ENCODE measurements at places on chromosomes 2 and 18.

DNA sequence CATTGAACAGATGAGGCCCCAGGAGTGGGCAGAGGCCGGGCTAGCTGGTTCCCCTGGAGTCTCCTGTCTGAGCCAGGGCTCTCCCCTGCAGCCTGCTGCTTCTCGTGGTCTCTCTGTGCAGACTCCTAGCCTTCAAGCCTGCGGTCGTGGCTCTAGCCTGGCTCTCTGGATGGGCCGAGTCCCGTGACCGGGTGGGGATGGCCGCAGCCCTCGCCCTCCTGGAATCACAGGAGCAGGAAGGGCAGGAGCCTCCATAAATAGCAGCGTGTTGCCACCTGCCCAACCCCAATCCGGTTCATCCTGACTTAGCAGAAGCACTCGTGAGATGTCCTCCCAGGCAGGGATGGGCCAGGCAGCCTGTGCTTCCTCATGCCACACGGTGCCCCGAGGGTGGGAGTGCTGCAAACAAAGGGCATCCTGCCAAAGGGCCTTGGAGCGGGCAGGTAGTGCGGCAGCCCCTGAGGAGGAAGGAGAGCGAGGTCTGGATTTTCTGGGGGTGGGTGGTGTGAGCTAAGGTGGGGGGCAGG, 43.9 kb downstream of the FOSL2 start:
- DNase-seq: no peak

DNA sequence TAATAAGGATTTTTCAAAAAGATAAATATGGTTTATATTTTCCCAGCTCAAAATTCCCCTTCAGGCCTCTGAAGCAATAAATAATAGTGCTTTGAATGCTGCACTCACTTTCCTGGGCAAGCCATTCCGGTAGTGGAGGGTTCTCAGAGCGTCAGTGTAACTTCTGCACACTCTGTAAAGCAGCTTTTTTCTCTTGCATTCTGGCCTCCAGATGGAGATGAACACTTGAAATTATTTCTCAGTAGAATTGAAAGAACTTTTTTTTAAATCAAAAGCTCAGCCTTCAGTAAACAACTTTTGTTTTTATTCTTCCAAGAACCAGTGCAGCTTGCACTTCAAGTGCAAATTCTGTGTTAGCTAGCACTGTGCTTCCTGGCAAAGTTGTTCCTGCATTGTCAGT, 281.1 kb upstream of the RAB12 start:
- no peak for DNase-seq

- DNase-seq: no peak
These were observed 217.6 kb upstream of the FN1 start for GRCh38 chr2:215653344-215654030.

DNA sequence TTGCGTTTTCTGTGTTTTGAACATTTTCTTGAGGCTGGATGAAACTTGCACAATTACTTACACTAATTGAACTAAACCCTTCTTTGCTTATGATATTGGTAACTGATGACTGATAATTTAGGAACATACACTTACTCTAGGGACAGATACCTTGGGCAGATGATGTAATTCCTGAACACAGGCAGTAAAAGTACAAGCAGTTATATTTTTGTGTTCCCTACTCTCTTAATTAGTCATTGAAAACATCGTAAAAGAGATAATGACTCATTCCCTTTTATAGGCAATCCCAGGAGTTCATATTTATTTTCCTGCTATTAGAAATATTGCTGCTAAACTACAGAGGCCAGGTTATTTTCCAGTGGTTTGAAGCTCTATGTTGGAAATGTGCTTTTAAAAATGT, 46.4 kb downstream of the CCDC85A start:
- DNase-seq: no peak

DNA sequence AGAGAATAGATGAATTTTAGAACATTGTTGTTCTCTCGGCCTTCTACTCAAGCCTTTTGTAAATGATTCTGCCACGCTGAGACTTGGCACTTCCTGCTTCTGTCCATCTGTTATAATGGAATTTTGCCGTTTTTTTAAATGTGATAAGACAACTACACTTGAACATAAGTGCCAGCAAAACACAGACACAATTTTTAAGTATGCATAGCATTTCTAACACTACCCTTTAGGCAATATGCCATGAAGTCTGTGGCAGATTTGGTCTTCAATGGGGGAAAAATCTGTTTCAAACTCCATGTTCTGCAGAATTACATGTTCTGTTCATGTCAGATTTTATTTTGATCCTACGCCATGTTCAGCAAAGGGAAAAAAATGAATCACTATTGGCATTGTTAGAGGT, 1170.7 kb upstream of the SLC39A10 start:
- no peak for DNase-seq

GRCh38 chr2:223005496-223005895, 46.5 kb upstream of the KCNE4 start:
- no peak for DNase-seq

DNA sequence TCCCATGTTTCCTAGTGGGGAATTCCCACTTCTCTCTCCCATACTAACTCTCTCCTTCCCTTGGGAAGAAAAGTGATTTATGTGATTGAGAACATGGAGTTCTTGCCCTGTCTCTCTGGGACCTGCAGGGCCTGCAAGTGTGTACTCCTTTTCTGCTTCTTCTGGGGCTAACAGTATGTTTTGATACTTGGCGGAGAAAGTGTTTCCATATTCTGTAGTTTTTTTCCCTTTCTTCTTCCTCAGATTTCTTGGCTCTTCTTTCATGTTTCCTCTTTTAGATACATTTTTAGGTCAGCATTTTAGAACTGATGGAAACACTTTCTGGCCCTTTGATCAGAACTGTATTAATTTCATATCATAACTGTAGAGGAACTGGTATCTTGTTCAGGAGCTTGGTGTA, 352.2 kb downstream of the DLGAP1 start:
- DNase-seq: no peak

DNA sequence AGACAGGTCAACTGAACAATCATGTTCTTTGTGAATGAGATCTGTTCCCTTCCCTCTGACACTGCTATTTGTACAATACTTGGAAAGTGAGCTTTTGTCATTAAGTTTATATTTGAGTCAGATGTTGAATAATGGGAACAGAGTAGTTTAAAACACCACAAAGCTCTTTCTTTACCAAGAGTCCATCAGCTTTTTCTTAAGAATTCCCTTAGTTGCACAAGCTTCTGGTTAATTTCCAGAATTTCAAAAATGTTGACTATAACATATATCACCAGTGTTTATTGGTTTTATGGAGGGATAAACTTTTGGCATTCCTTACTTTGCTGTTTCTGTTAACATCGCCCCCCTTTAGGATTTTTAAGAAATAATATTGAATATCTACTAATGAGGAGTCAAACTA, 403.7 kb downstream of the CCDC85A start:
- DNase-seq: no peak

DNA sequence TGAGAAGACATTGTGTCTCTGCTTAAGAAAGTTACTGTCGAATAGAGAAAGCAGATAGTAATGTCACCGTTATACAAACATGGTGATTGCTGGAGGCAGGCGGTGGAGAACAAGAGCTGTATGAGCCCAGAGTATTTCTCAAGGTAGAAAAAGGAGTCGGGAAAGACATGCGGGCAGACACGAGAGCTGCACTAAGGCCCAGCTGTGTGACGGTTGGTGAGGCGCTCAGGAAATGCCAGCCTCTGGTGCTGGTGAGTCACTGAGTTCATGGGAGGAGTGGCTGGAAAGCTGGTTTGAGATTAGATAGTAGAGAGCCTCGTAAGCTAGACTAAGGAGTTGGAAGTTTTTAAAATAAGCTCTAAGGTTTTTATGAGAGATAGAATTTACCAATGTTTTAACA, 390.9 kb upstream of the TRIB2 start:
- DNase-seq: no peak

GRCh38 chr18:74724186-74724585, 126.5 kb downstream of the ZNF407 start:
- DNase-seq: no peak

GRCh38 chr2:99957332-99958133, 184.9 kb downstream of the AFF3 start:
- no peak for DNase-seq

- DNase-seq: no peak
These were observed 189.5 kb downstream of the CTIF start for GRCh38 chr18:48728204-48728833.

- DNase-seq: no peak
These were observed 357.9 kb upstream of the NRP2 start for GRCh38 chr2:205324355-205324754.

GRCh38 chr2:148552675-148553331, 91.7 kb upstream of the EPC2 start:
- DNase-seq: no peak

GRCh38 chr2:130300970-130301348, 41.7 kb upstream of the IMP4 start:
- no peak for DNase-seq

GRCh38 chr2:190802129-190802528, 78.5 kb upstream of the GLS start:
- no peak for DNase-seq

DNA sequence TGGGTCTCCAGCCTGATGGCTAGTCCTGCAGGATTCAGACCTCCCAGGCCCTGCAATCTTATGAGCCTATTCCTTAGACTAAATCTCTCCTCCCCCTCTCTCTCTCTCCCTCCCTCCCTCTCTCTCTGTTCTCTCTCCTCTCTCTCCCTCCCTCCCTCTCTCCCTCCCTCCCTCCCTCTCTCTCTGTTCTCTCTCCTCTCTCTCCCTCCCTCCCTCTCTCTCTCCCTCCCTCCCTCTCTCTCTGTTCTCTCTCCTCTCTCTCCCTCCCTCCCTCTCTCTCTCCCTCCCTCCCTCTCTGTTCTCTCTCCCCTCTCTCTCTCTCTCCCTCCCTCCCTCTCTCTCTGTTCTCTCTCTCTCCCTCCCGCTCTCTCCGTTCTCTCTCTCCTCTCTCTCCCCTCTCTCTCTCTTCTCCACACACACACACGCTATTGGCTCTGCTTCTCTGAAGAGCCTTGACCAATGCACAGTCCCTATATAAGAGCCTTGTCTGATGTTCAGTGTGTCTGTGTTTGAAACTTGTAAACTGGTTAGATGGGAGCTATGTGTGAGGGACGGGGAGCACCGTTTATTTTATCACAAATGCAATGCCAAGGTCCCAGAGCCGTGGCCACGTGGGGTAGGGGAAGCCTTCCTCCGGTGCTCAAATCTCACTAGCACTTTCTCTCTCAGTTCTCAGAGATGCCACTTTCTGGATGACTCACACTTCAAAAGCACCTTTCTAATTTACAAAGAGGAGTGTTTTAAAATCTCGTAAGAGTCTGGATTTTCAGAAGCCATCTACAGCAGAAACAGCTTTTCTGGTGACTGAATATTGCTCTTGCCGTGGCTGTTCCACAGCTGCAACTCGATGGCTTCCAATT, 9.4 kb upstream of the PRLH start:
- DNase-seq: no peak

- no peak for DNase-seq
These were observed 424.6 kb downstream of the TGIF1 start for GRCh38 chr18:3874581-3874980.

DNA sequence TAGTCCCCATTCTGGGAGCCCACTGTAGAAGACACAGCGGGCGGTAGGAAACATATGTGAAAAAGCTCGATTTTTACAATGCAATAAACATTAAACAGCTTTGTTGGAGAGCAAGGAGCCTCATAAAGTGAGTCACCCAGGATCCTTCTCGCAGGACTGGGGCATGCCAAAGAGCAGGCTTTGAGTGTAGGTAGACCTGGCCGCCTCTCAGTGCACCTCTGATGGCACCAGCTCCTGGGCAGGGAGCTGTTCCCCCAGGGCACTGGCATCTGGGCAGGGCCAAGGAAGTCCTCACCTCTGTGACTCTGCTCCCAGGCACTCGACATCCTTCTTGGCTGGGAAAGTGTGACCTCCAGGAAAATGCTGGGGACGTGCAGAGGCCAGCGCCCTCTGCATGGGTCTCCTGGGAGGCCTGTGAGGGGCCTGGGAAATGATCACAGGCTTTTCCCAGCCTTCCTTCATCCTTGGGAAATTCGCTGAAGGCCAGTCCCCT, 94.2 kb downstream of the POLR1A start:
- DNase-seq: no peak

DNA sequence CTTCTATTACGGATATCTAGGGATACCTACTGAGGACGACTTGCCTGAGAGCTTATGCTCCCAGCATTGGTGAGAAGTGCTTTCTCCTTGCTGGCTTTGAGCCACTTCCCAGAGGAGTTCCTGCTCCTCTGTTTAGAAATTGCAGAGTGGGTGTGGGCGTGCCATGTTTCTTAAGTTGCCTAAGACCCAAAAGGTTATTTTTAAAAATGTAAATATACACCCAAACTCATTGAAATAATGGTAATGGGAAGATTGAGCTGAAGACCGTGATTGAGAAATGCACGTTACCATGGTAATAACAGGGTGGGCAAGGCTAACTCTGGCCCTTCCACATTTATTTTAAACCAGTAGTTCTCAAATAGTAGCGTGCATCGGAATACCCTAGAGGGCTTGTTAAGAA, 17.2 kb upstream of the TMEM200C start:
- DNase-seq: no peak

GRCh38 chr2:58227171-58227917, 13.8 kb downstream of the FANCL start:
- no peak for DNase-seq

GRCh38 chr2:9294764-9295163, 88.2 kb downstream of the ASAP2 start:
- no peak for DNase-seq

GRCh38 chr18:63040788-63041410, 278.7 kb downstream of the BCL2 start:
- DNase-seq: no peak

- no peak for DNase-seq
These were observed 140.7 kb downstream of the ZNF516 start for GRCh38 chr18:76354348-76354747.

DNA sequence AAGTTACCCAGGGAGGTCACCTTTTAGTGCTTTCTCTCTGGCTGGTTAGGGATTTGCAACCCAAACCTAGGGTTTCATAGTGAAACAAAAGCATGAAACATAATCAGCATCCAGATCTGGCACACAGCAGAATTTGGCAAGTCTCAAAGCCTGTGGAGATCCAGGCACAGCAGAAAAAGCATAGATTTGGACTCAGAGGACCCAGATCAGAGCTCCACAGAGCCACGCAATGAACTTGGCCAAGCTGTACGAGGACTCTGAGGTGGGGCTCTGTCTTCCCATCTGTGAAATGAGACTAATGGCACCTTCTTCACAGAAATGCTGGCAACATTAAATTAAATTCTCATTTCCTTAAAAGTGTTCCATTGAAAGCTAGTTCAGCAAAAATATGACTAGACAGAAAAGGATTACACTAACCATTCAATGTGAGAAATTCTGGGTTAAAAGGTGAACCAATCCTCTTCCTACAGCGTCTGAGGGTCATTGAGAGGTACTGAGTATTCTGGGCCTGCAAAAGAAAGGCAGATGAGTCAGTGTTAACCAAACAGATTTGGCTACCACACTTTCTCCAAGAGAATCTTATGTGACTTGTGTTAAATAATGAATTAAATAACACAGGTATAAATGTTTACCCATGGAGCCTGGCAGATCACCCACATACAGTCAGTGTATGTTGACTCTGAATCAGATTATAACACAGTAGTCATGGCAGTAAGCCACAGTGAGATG, 266.3 kb downstream of the MREG start:
- no peak for DNase-seq

- no peak for DNase-seq
These were observed 24.3 kb downstream of the ADD2 start for GRCh38 chr2:70743677-70744076.

Data from stimulated activated CD8-positive, alpha-beta memory T cell treated with anti-CD3 and anti-CD28 coated beads, Interleukin-7, amount 100 ng/mL, for 1 hour (primary cell).